Posterior vena cava (tissue), 2 donors: ENCODE measurements at places on chromosomes 7 and 10. TPM values are rescaled to one million over a fixed set of nuclear protein-coding genes. Genes with fewer than 3 reads are reported as not detected.

- peak; percentile 72 for DNase-seq
Measured at GRCh38 chr10:47357131-47357582, 9.0 kb downstream of the RBP3 start.

DNA sequence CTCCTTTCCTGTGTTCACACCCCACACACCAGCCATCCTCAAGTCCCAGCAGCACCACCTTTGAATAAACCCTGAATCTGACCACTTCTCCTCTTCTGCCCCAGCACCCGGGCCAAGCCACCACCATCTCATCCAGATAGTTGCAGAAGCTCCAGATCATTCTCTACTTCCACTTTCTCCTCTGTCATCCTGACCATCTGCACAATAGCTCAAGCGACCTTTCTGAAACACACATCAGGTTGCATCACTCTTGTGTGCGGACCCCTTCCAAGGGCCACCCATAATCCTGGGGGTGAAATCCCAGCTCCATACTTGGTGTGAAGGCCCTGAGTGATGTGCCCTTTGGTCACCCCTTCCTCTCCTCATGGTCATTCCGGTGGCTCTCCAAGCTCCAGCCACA, 187.4 kb upstream of the GALNT17 start:
- no peak for DNase-seq

GRCh38 chr7:1100386-1100785, 12.5 kb downstream of the GPER1 start:
- DNase-seq: no peak

DNA sequence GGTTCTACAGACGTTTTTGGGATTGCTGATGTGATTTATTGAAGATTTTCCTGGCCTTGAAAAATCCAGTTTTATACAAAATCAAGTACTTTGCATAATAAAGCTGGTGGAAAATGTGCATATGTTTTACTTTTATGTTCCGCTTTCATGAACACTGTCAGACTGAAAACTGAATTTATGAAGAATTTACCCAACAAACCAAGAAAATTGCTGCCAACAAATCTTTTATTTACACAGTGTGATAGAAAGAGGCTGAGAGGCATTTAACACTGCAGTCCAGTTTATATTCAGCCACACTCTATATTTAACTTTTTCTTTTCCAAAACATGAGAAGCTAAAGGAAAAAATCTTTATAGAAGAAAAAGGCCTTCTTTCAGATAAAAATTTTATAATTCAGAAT, 35.4 kb upstream of the RSU1 start:
- no peak for DNase-seq

GRCh38 chr10:124389613-124390361, 28.9 kb downstream of the OAT start:
- DNase-seq: peak; percentile 75

- no peak for DNase-seq
Measured at GRCh38 chr10:12844811-12845483, 156.6 kb downstream of the CCDC3 start.

GRCh38 chr7:21543528-21544302, 876 bp downstream of the DNAH11 start:
- DNase-seq: no peak

GRCh38 chr7:28358423-28358868, 53.9 kb upstream of the CREB5 start:
- no peak for DNase-seq

Gene BICC1
- total RNA-seq: 46.5 TPM

Gene ZNF727
- total RNA-seq: 3.5 TPM

- no peak for DNase-seq
Measured at GRCh38 chr10:67015225-67015624, 89.4 kb downstream of the LRRTM3 start.

DNA sequence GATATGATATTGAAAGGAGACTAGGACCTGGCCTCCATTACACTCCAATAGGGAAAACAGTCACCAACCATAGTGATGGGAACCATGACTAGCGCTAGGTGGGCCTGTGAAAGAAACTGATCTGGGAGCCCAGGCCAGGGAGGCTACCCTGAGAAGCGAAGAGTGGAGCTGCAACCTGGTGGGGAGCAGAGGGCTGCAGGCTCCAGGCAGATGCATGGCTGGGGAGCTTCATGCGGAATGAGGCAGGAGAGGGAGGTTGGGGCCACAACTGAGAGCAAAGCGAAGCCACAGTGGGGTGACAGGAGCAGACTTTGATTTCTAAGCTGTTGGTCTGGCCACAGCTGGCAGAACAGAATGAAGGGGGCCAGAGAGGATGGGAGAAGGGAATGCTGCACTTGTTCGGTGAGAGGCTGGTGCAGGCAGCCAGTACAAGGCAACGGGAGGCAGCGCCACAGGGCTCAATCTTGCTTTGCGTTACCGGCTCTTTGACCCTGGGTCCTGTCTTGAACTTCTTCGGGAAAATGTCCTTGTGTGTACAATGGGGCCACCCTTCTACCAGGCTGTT, 88.4 kb downstream of the TACC2 start:
- DNase-seq: peak; percentile 50

Gene IGFBP3
- 147 TPM for total RNA-seq

DNA sequence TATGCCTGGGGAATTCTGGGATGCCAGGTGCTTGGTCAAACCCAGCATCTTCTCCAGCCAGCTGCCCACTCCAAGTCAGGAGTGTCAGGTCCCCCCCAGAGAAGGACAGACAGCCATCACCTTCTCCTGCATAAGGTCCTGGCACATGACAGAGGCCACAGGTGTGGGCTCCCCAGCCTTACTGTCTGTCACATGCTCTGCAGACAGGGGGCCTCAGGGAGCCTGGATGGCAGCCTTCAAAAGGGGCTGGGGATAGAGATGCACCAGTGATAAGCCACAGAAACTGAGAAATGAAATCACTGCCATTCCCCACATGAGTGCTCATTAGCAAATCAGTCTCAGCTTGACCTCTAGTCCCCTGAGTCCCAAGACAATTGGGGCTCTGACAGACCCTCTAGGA, 72.9 kb downstream of the PLXNA4 start:
- DNase-seq: no peak

DNA sequence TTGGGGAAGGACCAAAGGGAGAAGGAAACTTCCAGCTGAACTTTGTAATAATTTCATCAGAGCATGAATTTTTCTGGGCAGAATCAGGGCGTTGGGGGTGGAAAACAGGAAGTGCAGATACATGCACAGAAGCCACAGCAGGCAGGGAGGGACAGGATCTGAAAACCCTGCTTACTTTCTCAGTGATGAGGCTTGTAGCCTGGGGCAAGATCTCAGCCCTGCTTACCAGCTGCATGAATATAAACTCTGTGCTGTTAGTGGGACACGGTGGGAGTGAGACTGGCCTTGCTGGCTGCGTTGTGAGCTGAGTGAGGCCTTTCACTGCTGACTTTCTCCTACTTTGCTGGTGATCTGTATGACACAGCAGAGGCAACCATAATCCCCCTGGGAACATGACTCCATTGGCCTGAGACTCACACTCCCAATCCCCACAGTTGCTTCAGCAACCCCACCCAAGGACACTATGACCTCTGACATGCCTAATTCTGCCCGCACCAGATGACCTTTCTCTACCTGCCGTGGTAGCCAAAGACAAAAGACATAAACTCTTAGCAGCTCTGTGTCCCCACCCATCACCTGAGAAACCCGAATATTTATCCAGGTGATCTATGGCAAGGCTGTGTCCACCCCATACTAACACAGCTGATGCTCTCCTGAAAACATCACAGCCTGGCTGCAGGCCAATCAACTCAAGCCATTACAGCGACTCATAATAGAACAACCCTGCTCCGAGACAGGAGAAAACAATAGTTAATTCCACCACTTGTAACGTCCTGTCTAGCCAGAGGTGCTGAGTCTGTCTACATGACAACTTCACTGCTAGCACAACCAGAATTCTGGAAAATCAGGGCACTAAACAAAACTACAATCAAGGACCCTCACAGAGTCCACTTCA, 190.7 kb upstream of the CHRM2 start:
- no peak for DNase-seq

Gene ACSM6
- total RNA-seq: not detected

Gene MBLAC1
- 1.7 TPM for total RNA-seq

DNA sequence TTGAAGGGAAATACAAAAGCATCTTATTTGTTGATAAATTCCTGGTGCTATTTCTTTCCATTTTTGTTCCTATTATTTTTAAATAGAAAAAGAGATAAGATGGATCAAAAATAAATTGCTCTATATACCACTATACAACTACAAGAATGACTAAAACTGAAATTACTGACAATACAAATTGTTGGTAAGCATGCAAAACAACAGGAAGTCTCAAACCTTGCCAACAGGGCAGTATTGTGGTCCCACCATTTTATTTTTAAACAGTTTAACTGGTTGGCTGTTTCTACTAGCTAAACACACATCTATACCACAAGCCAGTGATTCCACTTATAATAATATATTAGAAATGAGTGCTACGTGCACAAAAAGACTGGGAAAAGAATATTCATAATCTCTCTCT, 213.0 kb downstream of the JAZF1 start:
- DNase-seq: no peak

- DNase-seq: no peak
Measured at GRCh38 chr10:92131275-92131820, 159.5 kb downstream of the CPEB3 start.

GRCh38 chr10:62655337-62655994, 149.1 kb upstream of the ADO start:
- no peak for DNase-seq

DNA sequence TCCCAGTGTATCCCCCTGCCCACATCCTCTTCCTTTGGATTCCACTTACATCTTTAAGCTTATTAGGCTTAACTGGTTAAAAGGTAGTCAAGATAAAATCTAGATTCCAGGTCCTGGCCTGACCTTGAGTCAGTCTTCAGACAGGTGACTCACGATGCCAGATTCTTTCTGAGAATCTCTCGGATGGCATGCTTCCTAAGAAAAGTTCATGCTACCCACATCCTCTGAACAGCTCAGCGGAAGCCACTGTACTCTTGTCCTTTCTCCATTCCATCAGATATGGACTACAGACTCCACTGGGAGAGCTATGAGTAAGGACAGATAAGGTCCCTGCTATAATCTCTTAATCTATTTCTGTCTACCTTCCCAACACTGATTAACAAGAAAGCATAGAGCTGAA, 43.4 kb downstream of the DNMBP start:
- DNase-seq: no peak

Gene DLX6
- total RNA-seq: 2.0 TPM

Gene FAM25A
- total RNA-seq: not detected

Gene STEAP2
- total RNA-seq: 45.9 TPM

DNA sequence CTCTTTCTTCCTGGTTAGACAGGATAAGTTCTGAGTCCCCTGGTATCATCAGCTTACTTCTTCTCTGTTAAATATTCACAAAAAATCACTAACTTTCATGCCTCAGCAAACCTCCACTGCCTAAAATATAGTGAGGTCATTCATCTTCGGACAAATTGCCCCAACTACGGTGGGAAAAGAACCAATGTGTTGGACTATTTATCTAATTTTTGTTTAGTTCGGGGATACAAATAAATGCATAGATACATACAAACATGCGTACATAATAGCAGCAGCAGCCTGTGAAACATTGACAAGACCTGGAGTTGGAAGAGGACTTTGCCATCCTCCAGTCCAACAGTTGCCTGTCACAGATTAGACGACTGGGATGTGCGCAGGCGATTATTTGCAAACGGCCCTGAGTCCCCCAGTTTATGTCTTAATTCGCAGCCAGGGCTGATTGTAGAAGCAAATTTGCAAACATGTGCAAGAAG, 51.5 kb downstream of the EGFR start:
- no peak for DNase-seq

Gene ABCB8
- 24.5 TPM for total RNA-seq

Gene INA
- not detected for total RNA-seq

DNA sequence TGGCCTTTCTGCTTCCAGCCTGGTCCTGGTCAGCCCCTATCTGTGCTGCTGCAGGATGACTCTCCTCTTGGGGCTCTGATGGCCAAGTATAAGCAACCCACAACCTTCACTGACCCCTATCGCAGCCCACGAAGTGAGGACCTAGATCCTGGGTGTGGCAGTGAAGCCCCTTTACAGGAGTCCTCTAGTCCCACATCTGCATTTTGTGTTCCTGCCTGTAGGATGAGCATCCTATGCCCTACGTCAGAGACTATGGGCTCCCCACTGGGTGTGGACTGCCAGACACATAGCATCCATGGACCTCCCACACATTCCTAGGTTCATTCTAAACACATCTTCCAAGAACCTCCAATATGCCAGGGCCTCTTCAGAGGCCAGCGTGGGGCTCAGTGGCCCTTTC, 29.0 kb downstream of the ARHGAP22 start:
- DNase-seq: no peak

DNA sequence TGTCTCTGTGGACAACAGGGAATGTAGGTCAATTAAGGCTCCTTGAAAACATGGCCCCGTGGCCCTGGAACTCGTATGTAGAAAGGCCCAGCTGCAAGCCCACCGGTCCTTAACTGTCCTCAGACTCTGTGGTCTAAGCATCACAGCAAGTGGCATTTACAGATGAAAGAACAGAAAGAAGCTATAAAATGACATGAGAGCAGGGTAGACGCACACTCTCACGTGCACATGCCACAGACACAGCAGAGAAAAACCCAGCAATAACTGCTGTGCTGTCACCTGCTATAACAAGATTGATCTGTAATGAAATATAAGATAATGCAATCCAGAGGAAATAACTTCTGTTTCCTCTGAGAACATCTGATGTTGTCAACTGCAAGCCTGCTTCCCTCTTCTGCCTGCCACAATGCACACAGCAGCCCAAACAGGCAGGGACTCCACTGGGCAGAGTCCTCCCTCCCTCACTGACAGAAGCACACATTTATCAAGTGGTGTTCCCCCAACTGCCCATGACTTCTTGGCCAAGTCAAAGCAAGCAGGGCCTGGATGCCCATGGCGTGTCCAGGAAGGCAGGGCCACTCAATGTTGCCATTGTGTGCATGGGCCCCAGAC, 63.9 kb downstream of the GFRA1 start:
- DNase-seq: no peak

Gene INSYN2A
- total RNA-seq: 0.33 TPM

- peak; percentile 71 for DNase-seq
Measured at GRCh38 chr10:129764901-129765663, 199.0 kb downstream of the EBF3 start.
